ENCODE measurements at places on chromosomes 6 and 20.
A peak's percentile ranks its signal among the peaks of the same experiment; 100 is the strongest.

DNA sequence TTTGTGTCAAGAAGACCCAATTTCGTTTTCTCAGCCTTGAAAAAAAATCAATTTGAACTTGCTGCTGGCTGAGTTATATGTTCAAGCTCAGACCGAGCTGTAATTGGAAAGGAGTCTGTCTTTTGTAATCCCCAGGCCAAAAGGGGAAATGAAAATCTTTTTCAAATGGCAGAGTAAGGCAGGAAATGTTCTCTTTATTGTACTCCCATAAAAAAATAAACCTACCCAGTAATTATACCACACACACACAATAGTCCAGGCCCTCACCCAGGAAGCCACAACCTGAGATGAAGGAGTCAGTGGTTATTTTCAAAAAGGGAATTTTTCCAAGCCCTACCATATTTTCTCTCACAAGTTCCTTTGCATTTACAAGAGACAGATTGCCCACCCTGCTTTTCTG lies 45.3 kb downstream of the CLIC5 start:
- no peak for DNase-seq

DNA sequence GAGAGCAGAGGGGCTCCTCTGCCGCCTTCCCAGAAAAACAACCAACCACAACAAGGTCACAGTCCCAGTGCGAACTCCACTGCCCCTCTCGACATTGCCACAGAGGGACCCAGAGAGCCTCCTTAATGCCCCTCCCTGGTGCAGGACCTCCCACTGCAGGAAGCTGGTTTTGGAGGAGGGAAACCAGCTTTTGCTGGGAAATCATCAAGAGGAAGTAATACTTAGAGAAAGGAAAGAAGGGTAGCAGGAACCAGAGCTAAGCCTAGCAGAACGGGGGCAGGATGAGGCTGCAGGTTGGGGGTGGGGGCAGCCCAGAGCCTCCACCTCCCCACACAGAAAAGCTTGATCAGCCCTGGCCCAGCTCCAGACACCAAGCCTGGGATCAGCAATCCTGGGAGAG lies 37.7 kb upstream of the SIRPA start:
- DNase-seq = no peak

GRCh38 chr20:45047581-45048119 lies 53.3 kb downstream of the KCNS1 start:
- no peak for DNase-seq

- DNase-seq = no peak
Measured at GRCh38 chr6:146881228-146882181, 282.7 kb downstream of the ADGB start.

DNA sequence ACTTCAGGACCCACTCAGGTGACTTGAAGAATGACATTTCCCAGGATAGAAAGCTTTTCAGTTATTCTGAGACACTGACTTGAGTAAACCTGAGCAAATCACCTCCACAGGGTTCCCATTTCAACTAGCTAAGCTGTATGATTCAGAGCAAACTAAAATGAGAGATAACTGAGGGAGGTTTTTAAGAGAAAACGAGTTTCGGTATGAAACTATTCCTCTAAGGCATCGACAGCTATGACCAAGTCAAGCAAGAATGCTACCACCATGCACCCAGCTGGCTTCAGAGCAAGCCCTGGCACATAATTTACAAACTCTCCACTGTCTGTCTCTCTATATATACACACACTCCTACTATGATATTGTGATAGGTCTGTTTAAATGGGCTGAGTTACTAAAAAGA lies 75.4 kb downstream of the PERP start:
- peak; percentile 23 for DNase-seq

DNA sequence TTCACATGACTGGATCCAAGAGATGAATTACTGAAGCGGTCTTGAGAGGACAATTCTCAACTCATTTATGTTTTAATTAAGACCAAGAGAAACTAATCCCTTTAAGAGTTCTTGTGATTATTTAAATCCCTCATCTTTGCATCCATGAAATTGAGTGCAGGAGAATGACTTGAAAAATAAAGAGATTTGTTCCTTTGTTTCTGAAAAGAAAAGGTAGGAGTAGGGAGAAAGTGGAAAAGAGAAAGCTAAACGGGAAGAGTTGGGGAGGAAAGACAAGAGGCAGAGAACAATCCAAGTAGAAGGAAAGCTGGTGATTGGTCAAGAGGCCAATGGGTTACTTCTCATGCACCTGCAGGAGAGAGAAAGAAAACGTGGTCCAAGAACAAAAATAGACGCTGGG lies 75.2 kb upstream of the SOX4 start:
- DNase-seq = no peak

- peak; percentile 90 for DNase-seq
Measured at GRCh38 chr6:138572167-138572875, 73.0 kb upstream of the NHSL1 start.

GRCh38 chr6:63572747-63573075 lies 431 bp downstream of the LOC128125822 start:
- no peak for DNase-seq

DNA sequence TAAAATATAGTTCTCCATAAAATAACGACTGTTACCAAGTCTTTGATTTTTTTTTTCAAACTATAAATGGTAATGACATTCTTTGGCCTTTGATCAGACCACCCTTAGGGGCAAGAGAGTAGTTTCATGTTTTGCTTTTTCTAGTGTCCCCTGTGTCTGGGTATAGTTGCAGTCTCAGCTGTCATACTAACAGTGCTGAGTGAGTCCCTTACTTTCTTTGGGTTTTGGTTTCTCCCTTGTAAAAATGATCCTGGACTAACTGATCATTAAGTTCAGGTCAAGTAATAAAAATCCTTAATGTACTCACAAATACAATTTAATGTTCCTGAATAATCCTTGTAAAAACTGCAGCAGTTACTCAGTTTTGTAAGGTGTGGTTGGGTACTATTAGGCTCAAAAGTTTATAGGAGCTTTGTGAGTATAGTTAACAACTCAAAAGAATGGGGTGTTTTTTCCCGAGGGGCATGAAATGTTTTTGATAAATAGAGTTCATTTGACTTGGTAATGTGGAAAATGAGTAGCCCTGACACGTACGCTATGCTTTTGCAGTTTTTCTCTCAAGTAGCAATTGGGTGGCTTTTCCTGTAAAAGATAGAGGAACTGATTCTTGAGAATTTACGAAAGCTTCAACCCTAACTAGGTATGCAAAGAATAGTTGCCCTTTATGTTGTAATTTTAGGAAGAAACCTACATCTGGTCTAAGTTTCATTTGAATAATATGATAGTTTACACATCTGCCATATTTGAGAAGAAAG lies 6.2 kb downstream of the PTPN1 start:
- no peak for DNase-seq

DNA sequence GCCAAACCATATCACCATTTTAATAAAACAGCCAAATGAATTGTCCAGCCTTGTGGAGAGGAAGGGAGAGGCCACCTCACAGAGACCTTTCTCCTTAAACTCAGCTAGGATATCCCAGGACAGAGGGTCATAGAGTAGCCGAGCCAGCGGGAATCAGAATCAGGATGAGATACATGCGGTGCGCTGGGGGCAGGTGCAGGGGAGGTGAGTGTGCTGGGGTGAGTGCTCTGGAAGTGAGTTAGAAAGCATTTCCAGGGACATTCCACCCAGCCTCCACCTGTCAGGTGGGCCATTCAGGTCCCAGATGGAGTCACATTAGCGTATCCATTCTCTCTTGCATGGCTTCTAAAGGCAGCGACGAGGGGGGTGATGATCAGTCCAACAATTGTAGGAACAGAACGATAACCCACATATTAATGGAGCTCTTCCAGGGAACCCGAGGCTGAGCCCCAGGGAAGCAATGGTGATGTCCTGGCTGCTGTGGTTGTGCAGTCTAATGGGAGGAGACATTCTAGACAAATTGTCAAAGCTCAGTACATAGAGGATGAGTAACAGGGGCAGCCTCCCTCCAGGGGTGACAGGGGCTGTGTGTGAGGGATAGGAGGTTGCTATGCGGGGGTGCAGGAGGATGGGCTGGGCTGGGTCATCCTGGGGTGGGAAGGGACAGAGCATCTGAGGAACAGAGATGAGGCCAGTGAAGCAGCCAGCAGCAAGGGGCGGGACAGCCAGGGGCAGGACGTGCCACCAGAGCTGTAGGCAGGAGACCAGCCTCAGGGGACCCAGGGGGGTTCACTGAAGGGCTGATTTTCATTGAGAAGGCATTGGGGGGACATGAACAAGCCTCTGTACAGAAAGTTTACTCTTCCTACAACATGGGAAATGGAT lies 88.7 kb upstream of the FRMD1 start:
- no peak for DNase-seq

- DNase-seq = no peak
Measured at GRCh38 chr6:102581378-102582124, 1188.0 kb downstream of the GRIK2 start.

DNA sequence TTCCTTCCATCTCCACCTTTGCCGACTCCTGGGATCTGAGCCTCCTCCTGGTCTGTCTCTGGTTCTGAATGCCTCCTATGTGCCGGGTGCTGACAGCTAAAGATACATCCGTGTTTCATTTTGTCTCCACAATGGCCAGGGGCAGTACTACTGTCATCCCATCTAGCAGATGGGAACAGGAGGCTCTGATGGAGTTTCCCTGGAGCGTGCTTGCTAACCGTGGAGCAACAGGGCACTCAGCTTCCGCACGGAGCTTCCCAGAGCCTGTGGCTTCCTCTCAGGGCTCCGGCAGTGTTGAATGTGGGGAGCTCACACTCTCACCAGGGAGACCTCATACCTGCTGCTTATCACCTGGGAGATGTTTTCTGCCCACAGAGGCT lies 11.9 kb upstream of the NPBWR2 start:
- no peak for DNase-seq

DNA sequence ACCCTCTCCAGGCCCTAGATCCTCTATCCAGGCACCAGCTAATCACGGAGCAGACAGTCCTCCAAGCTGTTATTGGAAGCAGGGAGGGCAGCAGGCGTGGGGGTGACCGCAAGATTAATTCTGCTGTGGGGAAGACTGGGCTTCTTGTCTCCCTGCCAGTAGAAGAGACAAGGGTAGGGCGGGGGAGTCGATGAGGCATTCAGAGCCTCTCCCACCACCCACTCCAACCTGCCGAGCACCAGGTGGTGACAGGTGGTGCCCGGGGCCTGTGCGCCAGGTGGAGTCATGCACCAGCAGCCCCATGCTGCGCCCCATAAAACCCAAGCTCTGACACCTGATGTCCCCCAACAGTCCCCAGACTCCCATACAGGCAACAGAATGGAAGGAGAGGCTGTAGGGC lies 89.6 kb downstream of the CDH22 start:
- no peak for DNase-seq
